ENCODE measurements at places on chromosomes 13 and 19. TPM values are rescaled to one million over a fixed set of nuclear protein-coding genes. Genes with fewer than 3 reads are reported as not detected.

The UPF1 gene
- total RNA-seq, result 70.1 TPM

The KLK8 gene
- 4.2 TPM for total RNA-seq

The SMIM24 gene
- 49.8 TPM for total RNA-seq

DNA sequence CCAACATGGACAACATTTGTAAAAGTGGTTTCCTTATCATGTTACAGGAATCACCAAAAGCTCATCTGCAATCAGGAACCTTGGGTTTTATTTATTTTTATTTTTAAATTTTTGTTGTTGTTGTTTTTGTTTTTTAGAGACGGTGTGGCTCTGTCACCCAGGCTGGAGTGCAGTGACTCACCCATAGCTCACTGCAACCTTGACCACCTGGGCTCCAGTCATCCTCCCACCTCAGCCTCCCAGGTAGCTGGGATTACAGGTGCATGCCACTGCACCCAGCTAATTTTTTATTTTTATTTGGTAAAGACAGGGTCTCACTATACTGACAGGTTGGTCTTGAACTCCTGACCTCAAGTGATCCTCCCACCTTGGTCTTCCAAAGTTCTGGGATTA, 13.6 kb upstream of the SERP2 start:
- no peaks in the 10 kb centered on the region for H3K27me3 ChIP-seq
- no peak for DNase-seq
- H3K27ac ChIP-seq, result no peak overlapping the region
- H3K4me1 ChIP-seq, result no peaks in the 10 kb centered on the region

DNA sequence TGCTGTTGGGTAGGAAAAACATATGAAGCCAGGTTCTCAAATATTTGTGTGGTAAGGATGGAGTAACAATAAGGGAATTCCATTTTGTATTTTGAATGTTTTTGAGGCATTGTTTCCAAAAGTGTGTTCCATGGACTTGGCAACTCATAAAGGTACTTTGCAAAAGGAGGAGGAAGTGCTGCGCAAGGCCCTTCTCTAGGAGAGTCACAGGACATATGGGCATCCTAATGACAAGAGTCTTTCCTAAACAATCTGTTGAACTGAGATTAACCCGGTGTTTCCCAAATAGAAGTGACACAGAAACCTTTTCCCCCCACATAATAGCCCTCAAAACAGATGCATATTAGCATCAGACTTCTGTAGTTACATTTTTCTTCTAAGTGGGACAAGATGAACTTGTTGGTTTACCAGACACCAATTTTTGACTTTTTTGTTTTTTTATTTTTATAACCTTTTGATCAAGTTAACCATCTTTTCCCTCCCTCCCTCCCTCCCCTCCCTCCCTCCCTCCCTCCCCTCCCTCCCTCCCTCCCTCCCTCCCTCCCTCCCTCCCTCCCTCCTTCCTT, 209.3 kb downstream of the PCCA start:
- H3K27ac ChIP-seq, result no peak overlapping the region
- no peak overlapping the region for H3K4me3 ChIP-seq
- no peaks in the 10 kb centered on the region for H3K27me3 ChIP-seq
- no peak for DNase-seq

DNA sequence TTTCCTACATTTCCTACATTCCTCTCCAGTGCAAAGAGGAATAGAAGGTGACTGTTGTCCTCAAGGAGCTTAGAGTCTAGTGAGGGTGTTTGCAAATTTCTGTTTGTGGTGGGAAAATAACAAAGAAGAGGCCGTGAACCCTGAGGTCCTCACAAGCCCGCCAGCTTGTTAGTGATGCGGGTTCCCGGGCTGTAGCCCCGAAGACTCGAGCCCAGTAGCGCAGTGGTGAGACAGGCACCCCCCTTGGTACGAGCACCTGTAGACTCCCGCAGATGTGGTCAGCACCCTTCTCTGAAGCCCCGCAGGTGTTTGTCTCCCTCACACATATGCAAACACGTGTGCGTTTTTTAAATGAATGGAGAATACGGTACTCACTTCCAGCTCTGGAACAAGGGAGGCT, 26.5 kb upstream of the SPACA7 start:
- no peaks in the 10 kb centered on the region for H3K4me1 ChIP-seq
- H3K36me3 ChIP-seq, result no peaks in the 10 kb centered on the region
- no peak overlapping the region for H3K27ac ChIP-seq
- no peak for DNase-seq

DNA sequence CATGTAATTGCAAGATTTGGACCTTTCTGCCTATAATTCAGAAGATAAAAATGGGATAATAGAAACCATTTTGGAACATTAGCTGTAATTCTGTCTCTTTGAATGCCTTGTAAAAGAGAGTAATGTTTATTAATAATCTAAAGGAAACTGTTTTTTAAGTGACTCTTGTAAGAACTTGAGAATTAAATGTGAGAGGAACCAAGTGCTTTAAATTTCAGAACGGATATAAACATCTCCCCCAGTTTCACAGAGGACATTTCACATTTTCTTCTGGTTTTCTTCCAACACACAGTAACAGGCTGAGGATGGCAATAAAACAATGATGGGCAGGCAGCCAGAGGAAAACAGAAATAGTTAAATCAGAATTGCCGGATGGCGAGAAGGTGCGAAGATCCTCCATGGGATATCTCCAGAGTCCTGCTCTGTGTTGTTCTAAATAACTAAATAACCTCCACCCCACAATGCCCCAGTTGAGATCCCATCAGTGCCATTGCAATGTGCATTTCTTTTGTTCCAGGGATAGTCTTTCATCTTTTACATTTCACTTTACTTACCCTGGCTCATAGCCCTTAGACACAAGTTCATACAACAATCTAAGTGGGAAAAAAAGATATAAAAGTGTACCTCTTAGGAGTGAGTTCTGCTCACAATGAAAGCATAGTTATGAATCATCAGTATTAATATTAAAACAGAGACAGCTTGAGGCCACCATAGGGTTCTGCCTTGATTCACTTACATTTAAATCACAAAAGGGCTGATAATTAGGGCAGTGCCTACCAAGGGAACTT, 73.3 kb downstream of the TNFRSF19 start:
- H3K4me3 ChIP-seq, result no peak overlapping the region
- no peaks in the 10 kb centered on the region for H3K36me3 ChIP-seq
- H3K27me3 ChIP-seq, result no peaks in the 10 kb centered on the region
- peak; percentile 28 for DNase-seq

- H3K4me1 ChIP-seq, result no peaks in the 10 kb centered on the region
- H3K4me3 ChIP-seq, result no peak overlapping the region
- H3K36me3 ChIP-seq, result no peaks in the 10 kb centered on the region
- H3K27ac ChIP-seq, result no peak overlapping the region
- no peak for DNase-seq
These were observed 39.2 kb downstream of the KCNC3 start for GRCh38 chr19:50290011-50290410.

DNA sequence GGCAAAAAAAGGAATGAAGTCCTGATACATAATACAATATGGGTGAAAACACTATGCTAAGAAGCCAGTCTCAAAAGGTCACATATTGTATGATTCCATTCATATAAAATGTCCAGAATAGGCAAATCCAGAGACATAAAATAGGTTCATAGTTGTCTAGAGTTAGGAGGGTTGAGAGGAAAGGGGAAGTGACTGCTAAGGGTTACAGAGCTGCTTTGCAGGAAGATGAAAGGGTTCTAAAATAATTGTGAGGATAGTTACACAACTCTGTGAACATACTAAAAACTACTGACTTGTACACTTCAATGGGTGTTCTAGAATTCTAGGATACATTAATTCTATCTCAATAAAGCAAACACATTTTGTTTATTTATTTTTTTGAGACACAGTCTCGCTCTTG, 25.7 kb downstream of the CAB39L start:
- H3K27me3 ChIP-seq, result no peaks in the 10 kb centered on the region
- no peak overlapping the region for H3K27ac ChIP-seq
- H3K36me3 ChIP-seq, result no peaks in the 10 kb centered on the region

DNA sequence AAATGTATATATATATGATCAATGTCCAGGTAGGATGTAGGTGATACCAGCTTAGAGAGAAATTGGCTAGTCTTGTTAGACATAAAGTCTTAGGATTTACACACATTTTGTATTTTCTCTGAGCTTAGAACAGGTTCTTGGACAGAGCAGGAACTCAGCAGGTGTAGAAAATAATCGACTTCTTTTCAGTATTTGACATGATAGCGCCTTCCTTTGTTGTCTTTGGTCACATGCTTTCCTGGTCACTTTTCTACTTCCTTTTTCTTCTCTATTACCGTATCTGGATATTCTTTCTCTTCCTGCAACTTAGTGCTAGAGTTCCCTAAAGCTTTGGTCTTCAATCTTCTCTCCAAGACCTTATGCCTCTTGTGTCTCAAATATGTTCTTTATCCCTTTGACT, 107.4 kb downstream of the LRCH1 start:
- H3K4me3 ChIP-seq, result no peak overlapping the region
- H3K36me3 ChIP-seq, result no peaks in the 10 kb centered on the region
- DNase-seq, result no peak
- H3K4me1 ChIP-seq, result peaks cover 7% of the 10 kb centered on the region
- H3K27ac ChIP-seq, result peak overlapping the region; percentile 82

DNA sequence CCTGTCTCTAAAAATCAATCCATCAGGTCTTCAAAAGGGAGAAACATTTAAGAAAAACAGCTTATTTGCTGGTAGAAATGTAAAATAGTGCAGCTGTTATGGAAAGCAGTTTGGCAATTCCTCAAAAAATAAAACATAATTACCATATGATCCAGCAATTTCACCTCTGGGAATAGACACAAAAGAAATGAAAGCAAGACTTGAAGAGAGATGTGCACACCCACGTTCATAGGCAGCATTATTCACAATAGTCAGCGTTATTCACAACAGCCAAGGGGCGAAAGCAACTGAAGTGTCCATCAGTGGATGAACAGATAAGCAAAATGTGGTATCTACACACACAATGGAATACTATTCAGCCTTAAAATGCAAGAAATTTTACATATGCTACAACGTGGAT, 45.1 kb upstream of the DOCK9 start:
- no peaks in the 10 kb centered on the region for H3K27me3 ChIP-seq
- no peak for DNase-seq
- no peak overlapping the region for H3K27ac ChIP-seq
- no peaks in the 10 kb centered on the region for H3K36me3 ChIP-seq
- no peaks in the 10 kb centered on the region for H3K4me1 ChIP-seq
- no peak overlapping the region for H3K4me3 ChIP-seq

- no peaks in the 10 kb centered on the region for H3K27me3 ChIP-seq
- H3K36me3 ChIP-seq, result peaks cover 3% of the 10 kb centered on the region
- no peak for DNase-seq
These were observed 127.0 kb downstream of the UGGT2 start for GRCh38 chr13:95926231-95926630.

DNA sequence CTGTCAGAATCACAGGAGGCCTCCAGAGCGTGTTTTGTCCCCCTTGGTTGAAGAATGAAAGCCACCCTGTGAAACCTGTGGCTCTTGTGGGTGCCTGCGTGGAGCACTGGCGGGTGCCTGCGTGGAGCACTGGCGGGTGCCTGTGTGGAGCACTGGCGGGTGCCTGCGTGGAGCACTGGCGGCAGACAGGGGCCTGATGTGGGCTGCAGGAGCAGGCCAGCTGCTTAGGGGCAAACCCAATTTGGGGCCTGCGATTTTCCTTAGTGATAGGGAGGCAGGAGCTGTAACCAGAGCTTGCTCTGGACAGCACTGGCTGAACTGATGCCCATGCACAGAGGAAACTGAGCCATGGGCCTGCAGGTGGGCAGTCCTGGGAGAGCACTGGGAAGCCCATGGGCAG, 24.3 kb downstream of the ARHGEF7 start:
- H3K4me3 ChIP-seq, result no peak overlapping the region
- H3K27ac ChIP-seq, result no peak overlapping the region
- no peak for DNase-seq
- no peaks in the 10 kb centered on the region for H3K36me3 ChIP-seq

GRCh38 chr13:77703408-77703807, 5.9 kb downstream of the SLAIN1 start:
- no peak overlapping the region for H3K4me3 ChIP-seq
- H3K36me3 ChIP-seq, result no peaks in the 10 kb centered on the region
- no peaks in the 10 kb centered on the region for H3K4me1 ChIP-seq
- no peak for DNase-seq
- no peaks in the 10 kb centered on the region for H3K27me3 ChIP-seq

GRCh38 chr19:53903055-53903680, 5.9 kb upstream of the CACNG7 start:
- no peak overlapping the region for H3K4me3 ChIP-seq
- H3K27me3 ChIP-seq, result peaks cover 8% of the 10 kb centered on the region
- no peaks in the 10 kb centered on the region for H3K4me1 ChIP-seq
- no peak overlapping the region for H3K27ac ChIP-seq
- H3K36me3 ChIP-seq, result no peaks in the 10 kb centered on the region
- peak; percentile 76 for DNase-seq

- no peaks in the 10 kb centered on the region for H3K4me1 ChIP-seq
- H3K4me3 ChIP-seq, result peak overlapping the region; percentile 89
- H3K27me3 ChIP-seq, result no peaks in the 10 kb centered on the region
- H3K27ac ChIP-seq, result peak overlapping the region; percentile 71
- peak; percentile 85 for DNase-seq
These were observed 736 bp downstream of the GPI start for GRCh38 chr19:34365463-34366401.
